Stimulated activated CD4-positive, alpha-beta T cell treated with anti-CD3 and anti-CD28 coated beads, TNF-alpha, amount 100 ng/mL, for 1 hour (primary cell): ENCODE measurements at places on chromosomes 13 and 19.

GRCh38 chr19:30631033-30631370 is 258.8 kb downstream of the ZNF536 start:
- no peak for DNase-seq

DNA sequence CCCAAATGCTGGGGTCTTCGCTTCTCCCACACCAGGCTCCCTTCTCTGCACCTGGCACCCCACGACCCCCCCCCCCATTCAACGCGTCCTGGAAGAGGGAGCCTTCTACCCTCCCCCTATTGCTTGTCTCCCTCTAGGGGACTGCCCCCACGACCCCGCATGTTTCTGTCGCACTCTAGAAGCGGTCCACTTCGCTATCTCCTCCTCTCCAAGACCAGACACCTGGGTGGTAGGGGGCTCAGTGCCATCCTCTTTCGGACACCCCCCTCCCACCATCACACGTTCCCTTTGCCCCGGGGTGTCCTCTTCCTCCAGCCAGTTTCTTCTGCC is 1.5 kb downstream of the TGFB1 start:
- no peak for DNase-seq

GRCh38 chr13:59274958-59275727 is 888.6 kb downstream of the DIAPH3 start:
- no peak for DNase-seq

- no peak for DNase-seq
Measured at GRCh38 chr13:98978280-98978679, 416 bp upstream of the DOCK9 start.

DNA sequence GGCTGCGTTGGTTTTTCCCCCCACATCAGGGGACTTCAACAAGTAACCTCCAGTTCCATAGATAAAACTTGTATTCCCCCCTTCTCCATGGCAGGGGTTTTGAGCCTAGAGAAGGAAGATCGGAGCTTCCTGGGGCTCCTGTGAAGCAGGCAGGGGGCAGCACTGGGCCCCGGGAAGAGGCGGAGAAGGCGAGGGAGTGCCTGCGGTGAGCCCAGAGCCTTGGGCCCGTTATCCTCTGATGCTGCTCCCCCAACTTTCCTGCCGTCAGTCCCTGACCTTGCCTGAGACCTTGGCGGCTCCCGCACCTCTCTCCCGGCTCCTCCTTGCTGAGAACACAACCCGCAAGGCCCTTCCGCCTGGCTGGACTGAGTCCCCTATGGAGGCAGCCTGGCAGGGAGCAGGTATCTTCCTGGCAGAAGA is 2.5 kb downstream of the LIPE start:
- no peak for DNase-seq

GRCh38 chr13:44426461-44426860 is 52.8 kb downstream of the SERP2 start:
- no peak for DNase-seq

GRCh38 chr13:28754698-28755545 is 36.2 kb upstream of the SLC46A3 start:
- DNase-seq: no peak

- DNase-seq: no peak
Measured at GRCh38 chr13:22193070-22193469, 522.2 kb downstream of the FGF9 start.

DNA sequence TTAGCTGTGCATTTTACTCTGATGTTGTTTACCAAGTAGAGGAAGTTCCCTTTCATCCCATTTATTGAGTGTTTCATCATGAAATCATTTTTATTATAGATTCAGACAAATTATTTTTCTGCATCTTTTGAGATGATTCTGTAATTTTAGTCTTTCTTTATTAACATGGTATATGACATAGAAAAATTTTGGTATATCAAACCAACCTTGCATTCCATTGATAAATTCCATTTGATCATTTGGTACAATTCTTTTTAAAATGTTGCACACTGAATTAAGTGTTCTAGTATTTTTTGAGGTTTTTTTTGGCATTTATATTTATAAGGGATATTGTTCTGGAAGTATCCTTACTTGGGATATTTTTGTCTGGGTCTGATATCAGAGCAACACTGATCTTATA is 308.4 kb downstream of the DLEU7 start:
- no peak for DNase-seq

DNA sequence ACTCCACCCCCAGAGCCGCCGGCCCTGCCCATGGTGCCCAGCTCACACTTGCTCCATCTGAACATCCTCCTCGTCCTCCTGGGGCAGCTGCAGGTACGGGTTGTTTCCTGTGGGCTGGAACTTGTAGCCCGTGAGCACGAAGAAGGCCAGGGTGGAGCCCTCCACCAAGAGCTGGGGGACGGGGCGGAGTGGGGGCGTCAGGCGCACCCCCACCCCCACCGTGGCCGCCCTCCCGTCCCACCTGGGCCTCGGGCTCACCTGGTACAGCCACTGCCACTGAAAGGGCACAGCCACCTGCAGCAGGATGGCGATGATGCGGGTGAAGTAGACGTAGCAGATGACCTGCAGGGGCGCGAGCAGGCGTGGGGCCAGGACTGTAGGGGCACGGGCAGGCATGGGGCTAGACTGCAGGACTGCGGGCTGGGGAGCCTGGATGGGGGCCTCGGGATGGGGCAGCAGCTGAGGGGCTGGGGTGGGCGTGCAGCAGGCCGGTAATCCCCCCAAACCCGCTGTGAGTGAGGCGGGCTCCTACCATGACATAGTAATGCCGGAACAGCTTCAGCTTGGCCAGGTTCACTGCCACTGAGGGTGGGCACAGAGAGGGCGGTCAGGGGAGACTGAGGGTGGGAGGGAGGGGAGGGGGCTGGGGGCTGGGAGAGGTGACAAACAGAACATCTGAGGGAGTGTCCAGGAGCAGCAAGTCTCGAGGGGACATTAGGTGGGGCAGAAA is 6.3 kb downstream of the GPR108 start:
- no peak for DNase-seq

DNA sequence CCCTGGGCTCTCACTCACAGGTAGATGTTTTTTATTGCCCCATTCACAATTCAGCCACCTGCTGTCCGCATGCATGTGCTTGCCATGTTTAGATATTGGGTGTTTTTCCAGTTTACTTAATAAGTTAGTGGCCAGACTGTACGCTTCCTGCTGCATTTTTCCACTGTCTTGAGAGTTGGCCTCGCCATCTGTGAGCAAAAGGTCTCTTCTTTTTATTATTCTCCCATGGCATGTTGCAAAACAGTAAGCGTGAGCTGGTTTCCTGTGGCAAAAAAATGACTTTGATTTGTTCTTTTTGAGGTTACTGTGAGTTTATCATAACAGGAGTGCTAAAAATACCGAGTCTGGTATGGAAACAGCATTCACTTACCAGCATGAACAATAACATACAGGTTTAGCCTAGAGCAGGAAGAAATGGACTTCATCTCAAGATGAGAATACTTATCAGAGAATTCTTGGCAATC is 46.0 kb downstream of the SAE1 start:
- peak; percentile 27 for DNase-seq

DNA sequence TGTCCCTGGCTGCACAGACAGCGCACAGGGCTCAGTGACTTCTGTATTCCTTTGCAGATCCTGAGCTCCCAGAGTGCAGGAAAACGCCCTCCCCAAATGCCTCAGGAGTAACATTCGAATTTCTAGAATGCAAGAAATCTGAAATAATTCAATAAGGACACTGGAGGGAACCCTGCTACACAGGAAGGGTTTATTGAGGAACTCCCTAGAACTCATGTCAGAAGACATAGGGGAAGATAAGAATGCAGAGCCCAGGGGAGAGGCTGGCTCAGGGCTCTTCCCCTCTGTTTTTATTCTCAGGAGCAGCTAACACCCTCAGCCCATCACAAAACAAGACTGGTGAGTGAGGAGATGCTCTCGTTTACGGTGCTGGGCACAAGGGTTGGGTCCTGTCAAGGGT is 6.8 kb downstream of the LILRA1 start:
- DNase-seq: no peak

DNA sequence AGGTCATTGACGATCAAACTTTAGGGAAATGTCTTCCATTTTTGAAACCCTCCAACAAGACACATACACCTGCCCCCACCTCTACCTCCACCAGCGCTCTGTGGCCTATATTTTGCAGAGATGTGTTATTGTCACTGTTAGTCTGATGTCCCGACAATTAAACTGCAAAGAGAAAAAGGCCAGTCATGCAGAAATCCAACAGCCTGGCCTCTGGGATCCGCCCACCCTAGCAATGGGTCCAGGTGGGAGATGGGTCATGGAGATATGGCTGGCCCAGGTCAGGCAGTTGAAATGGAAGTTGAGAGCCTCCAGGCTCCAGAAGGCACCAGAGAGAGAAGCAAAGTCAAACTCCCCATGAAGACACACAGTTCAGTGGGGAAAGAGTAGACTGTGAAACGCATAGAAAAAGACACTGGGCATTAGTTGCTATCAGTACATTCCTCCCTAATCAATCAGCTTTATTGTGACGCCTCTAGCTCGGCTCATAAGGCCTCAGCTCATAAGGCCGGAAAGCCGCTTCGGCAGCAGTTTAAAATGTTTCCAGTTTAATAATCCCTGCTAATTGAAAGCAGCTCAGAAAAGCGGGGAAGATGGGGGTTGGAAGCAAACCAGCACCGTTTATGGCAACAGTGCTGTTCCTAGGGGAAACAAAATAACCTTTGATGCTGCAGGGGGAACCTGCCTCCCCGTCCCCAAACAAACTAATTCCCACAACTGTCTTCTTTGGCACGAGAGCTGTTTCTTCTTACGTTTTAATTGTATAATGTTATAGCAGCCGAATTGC is 239.7 kb upstream of the ZNF507 start:
- DNase-seq: no peak

DNA sequence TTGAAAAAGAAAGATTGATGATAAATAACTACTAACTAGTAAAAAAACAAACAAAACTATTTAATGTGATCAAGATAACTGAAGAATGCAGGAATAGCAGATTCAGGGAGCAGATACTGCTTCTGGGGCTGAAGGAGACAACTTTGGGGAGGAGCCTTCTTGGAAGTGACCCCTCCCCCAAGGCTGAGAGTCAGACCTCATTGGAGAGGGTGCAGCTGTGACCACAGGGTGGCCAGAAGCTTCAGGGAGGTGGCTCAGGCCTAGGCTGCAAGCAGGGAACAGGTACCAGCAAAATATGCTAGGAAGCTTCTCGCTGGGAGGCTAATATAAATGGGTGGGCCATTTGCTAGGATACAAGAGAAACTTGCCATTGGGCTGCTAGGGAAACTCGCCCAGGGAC is 149.9 kb downstream of the MYO16 start:
- DNase-seq: no peak

GRCh38 chr13:52809310-52809769 is 39.1 kb downstream of the PCDH8 start:
- DNase-seq: no peak

DNA sequence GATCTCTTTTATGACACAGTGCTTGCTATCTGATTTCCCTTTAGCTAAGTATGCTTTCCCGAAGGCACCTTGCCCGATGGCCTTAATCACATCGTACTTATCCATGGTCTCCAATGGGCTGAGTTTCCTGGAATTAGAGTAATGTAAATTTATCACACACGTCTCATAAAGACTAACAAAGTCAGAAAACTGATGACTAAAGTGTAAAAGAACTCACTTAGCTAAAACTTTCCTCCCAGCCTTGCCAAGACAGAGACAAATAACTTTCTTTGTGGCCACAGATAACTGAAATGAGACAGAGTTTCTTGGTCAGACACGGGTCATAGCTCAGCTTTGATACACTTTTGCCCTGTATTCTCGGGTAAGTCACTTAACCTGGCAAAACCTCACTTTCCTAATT is 1.5 kb downstream of the NEK5 start:
- DNase-seq: no peak

GRCh38 chr13:56713656-56714055 is 427.1 kb upstream of the PRR20A start:
- DNase-seq: no peak

GRCh38 chr13:48976576-48977285 is 1.0 kb downstream of the FNDC3A start:
- no peak for DNase-seq

DNA sequence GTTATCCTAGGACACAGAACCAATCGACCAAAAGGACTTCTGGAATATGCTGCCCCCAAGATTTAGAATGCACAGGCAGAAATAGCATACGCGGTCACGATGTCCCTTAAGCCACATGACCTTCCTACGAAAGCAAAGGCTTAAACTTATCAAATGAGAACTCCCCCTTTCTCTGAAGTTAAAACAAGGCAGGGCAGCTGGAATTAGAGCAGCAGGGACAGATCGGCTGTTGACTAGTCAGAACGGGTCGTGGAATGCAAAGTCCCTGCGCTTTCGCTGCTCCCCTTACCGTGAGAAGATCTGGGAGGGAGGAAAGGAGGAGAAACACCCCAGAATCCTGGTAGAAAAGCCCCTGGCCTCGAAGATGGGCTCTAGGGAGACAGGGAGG is 799 bp upstream of the USPL1 start:
- DNase-seq: no peak

- no peak for DNase-seq
Measured at GRCh38 chr19:31908496-31909225, 436.7 kb upstream of the ZNF507 start.

DNA sequence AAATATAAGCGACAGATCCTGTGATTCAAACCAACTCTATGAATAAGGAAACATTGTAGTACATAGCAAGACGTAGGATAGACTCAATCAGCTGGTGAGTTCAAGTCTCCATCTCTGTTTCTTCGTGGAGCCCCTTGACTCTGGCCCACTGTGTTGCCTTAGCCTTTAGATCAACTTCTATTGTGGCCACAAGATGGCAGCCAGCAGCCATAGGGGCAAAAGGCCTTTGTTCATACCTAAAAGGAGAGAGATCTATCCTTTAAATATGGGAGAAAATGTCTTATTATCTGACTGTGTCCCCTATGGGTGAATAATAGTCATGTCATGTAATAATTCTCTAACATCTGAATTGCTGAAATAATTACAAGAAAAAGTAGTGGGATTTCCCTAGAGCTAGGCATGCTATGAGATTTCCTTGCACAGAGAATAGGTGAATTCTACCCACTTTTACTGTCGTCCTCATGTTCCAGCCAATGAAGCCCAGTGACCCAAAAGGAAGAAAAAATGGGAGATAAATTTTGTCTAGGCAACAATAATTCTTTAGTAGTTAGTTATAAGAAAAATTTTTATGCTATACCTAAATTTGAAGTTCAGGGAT is 129.4 kb downstream of the PCDH20 start:
- DNase-seq: no peak

DNA sequence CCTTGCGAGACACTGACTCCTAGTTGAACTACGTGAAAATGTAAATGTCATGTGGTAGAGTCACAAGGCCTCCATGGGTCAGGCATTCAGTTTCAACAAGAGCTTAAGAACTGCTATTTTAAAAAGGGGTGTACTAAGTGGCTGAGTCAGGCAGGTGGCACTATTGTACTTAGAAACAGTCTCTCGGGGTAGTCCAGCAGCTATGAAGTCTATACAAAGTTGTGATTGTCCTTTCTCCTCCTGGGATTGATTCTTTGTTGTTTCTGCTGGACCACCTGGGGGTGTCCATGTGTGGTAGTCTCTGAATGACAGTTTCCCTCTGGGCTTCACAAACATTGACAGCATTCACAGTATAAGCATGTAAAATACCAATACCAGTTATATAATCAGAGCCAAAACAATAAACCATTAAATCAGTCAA is 33.0 kb downstream of the UGGT2 start:
- no peak for DNase-seq
